ENCODE measurements at places on chromosomes 5 and 9.

- no peak for DNase-seq
Measured at GRCh38 chr5:40911266-40911665, 2.0 kb downstream of the C7 start.

GRCh38 chr5:31107091-31107518 lies 86.4 kb upstream of the CDH6 start:
- DNase-seq: no peak

- DNase-seq: no peak
Measured at GRCh38 chr5:388266-389196, 54.4 kb upstream of the EXOC3 start.

- DNase-seq: no peak
Measured at GRCh38 chr9:85605905-85606304, 135.8 kb downstream of the AGTPBP1 start.

- no peak for DNase-seq
Measured at GRCh38 chr9:84323858-84324257, 16.7 kb downstream of the SLC28A3 start.

GRCh38 chr9:92132501-92132900 lies 17.3 kb upstream of the SPTLC1 start:
- no peak for DNase-seq

DNA sequence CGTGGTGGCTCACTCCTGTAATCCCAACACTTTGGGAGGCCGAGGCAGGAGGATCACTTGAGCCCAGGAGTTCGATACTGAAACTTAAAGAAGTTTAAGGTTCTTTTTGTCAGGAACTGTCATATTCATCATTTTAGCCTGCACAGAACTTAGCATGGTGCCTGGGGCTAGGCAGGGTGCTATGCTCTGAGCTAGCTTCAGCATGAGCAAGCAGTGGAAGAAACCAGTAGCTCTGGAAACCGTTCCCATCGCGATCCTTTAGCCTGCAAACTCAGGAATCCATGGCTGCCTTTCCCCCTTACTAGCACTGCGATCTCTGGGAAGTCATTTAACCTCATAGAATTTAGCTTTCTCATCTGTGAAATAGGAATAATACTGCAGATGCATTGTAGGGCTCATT lies 80.4 kb downstream of the PTCH1 start:
- no peak for DNase-seq

GRCh38 chr9:116475201-116475600 lies 211.9 kb upstream of the TRIM32 start:
- DNase-seq: no peak

DNA sequence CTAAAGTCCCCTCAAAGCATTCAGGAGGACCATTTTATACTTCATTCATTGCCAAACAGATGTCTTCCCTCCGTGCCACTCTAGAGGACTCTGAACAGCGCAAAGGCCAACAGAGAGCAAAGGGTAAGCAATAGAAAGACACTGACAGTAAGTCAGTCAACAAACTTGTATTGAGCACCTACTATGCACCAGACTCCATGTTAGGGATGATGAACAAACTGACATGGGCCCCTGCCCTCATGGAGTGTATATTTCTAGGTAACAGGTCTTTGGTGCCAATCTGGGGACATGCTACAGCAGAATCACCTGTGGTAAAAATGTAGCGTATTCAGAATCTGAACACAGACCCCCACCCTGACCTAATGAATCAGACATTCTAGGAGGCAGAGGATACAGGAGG lies 3.5 kb upstream of the ACO1 start:
- DNase-seq: no peak

DNA sequence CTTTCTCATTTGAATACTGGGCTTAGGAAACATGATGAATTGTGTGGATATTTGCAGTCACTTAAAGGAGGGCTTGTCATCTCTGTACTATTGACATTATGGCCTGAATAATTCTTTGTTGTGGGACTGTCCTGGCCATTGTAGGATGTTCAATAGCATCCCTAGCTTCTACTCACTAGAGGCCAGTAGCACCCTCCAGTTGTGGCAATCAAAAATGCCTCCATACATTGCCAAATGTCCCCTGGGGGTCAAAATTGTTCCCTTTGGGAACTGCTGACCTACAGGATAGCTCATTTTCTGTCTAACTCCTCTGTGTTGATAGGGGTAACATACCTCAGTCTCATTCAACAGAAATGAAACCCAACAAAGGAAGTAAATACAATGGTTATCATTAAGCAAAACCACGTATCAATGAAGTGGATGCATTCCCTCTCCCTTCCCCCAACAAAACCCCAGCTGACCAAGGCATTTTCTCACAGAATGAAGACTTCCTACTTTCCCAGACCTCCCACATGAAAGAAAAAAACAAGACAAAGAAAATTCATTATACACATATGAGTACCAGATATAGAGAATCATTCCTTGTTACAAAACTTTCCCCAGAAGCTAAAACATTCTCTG lies 18.1 kb downstream of the FYB1 start:
- DNase-seq: no peak

DNA sequence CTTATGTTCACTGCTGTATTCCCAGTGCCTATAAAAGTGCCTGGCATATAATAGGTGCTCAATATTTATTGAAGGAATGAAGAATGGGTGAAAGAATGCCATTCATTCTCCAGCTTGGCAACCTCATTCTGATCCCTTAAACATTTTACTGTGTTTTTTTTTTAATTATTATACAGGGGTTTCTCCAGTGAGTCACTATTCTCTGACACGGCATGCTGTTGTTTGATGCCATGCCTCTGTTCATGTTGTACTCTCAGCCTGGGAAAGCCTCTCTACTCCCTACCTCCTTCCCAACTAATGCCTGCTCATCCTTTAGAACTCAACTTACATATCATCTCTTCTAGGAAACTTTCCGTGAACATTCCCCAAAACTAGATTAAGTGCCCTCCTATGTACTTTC lies 70.2 kb upstream of the PHF24 start:
- DNase-seq: no peak

- DNase-seq: no peak
Measured at GRCh38 chr9:7811677-7812076, 12.1 kb upstream of the DMAC1 start.

DNA sequence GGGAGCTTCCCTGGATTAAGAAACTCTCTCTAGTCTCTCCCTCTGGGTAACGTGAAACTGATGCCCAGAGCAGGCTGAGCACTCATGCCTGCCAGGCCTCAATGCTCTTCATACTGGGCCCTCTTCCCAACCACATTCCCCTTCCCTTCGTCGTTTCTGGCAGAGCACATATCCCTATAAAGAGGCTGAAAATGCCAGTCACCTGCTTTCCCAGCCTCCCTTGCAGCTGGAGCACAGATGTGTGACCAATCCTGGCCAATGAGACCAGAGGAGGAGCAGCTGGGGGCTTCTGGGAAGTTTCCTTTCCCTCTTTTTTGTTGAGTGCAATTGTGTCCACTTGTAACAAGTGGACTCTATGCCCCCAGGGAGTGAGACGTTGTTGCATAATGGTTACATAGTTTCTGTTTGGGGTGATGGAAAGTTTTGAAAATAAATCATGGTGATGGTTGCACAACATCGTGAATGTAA lies 30.2 kb upstream of the SMIM23 start:
- no peak for DNase-seq

- no peak for DNase-seq
Measured at GRCh38 chr5:1279443-1280151, 15.3 kb downstream of the TERT start.

All from activated CD4-positive, alpha-beta T cell treated with anti-CD3 and anti-CD28 coated beads, Interleukin-2, amount 50 U/mL, for 24 hours (primary cell).